ENCODE measurements at places on chromosomes 12 and 14.

- no peak for DNase-seq
These were observed 129.1 kb downstream of the PLXNC1 start for GRCh38 chr12:94277426-94278000.

GRCh38 chr14:21498540-21499526, 12.3 kb downstream of the METTL3 start:
- no peak for DNase-seq

GRCh38 chr12:50246873-50247612, 36.3 kb downstream of the LIMA1 start:
- peak; percentile 73 for DNase-seq

GRCh38 chr14:94598816-94599655, 13.2 kb upstream of the SERPINA3 start:
- peak; percentile 83 for DNase-seq

DNA sequence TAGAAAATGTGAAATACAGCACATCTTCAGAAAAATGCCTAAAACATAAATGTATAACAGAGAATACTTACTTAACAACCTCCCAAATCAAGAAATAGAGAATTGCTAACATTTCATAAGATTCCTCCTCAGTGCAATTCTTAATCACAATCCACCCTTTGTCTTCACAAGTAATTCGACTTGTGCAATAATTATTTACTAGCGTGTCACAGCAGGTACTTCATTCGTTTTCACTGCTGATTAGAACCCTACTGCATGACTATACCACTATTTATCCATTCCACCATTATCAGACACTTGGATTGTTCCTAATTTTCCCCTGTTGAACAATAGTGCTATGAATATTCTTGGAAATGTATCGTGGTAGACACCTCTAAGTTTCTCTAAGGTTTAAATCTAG, 64.9 kb upstream of the BBS10 start:
- DNase-seq = no peak

DNA sequence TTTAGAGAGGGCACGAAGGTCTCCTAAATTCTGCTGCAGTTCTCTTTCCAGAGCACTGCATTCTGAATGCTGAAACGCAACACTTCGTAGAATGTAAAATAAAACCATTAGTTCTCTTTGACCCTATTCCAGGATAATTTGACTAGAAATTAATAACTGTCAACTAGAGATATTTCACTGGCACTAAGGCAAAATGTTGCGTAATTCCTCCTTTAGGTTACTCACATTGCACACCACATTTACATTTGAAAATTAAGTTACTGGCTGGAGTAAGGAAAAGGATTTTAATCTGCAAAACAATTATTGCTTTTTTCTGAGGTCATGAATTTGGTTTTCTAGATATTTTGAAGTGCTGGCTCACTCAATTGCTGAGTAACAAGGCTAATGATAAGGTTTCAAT, 58.0 kb upstream of the TRHDE start:
- DNase-seq = no peak

DNA sequence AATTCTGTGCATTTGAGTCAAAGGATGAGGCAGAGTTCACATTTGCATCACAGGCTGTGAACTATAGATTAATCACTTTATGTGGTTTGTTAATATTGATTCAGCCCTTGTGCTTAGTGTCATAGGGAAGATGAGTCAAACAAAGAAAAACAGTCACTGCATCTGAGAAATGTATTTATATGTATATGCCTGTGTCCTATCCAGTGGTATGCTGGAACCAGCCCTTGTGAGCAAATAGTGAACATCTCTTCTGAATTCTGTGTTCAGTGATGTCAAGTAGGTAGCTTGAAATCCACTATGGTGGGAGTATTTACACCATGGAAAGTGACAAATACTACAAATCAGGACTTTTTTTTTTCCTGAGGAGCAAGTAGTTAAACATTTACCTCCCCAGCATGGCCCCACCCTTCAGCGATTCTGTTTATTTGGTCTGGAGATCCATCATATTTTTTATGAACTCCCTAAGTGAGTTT, 128.5 kb downstream of the HMGA2 start:
- no peak for DNase-seq

- DNase-seq = no peak
These were observed 256.0 kb downstream of the RPAP3 start for GRCh38 chr12:47449797-47450196.

DNA sequence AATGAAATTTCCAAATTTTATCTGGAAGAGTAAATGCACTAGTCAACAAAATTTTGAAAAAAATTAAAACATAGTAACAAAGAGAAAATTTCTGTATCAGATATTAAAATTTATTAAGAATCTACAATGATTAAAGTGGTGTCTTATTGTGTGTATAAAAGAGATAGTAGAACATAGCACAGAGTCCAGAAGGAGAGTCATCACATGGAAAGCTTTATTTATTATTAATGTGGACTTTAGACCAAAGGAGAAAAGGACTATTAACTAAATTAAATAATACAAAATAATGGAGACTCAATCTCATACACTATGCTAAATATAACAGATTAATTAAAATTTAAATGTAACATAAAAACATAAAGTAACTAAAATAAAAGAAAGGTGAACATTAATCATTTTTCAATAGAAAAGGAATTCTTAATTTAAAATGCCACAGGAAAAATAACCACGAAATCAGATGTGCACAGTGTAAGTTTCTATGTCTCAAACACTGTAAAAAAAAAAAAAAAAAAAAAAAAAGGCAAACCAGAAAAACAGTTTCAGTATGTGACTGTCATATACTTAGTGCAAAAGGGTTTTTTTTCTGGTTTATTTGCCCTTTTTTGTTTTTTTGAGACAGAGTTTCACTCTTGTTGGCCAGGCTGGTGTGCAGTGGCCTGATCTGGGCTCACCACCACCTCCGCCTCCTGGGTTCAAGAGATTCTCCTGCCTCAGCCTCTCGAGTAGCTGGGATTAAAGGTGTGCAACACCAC, 95.4 kb downstream of the MYF5 start:
- no peak for DNase-seq

- DNase-seq = no peak
These were observed 88.4 kb downstream of the DUSP6 start for GRCh38 chr12:89263900-89264299.

DNA sequence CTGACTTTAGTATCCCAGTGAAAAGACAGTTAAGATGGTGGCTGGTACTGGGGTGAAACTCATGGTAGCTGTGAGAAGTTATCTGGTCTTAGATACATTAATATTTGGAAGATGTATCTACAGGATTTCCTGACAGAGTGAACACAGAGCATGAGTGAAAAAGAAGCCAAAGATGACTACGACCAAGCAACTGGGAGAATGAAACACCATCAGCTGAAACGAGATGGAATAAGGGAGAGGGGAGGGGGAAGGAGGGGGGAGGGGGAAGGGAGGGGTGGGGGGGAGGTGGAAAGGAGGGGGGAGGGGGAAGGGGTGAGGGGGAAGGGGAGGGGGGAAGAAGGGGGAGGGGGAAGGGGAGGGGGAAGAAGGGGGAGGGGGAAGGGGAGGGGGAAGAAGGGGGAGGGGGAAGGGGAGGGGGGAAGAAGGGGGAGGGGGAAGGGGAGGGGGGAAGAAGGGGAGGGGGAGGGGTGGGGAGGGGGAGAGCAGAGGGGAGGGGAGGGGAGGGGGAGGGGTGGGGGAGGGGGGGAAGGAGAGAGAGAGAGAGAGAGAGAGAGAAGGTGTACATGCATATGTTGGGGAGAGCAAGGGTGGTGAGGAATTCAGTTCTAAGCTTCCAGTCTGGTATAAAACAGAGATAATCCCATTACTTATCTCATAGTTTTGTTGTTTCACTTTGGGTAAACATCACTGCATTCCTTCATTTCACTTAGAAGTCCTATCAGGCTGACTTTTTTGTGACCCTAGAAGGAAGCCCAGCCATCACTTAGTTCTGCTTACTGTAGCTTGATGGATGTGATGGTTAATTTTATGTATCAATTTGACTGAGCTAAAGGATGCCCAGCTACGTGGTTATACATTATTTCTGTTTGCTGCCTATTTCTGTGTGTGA, 73.9 kb downstream of the SPPL3 start:
- no peak for DNase-seq

DNA sequence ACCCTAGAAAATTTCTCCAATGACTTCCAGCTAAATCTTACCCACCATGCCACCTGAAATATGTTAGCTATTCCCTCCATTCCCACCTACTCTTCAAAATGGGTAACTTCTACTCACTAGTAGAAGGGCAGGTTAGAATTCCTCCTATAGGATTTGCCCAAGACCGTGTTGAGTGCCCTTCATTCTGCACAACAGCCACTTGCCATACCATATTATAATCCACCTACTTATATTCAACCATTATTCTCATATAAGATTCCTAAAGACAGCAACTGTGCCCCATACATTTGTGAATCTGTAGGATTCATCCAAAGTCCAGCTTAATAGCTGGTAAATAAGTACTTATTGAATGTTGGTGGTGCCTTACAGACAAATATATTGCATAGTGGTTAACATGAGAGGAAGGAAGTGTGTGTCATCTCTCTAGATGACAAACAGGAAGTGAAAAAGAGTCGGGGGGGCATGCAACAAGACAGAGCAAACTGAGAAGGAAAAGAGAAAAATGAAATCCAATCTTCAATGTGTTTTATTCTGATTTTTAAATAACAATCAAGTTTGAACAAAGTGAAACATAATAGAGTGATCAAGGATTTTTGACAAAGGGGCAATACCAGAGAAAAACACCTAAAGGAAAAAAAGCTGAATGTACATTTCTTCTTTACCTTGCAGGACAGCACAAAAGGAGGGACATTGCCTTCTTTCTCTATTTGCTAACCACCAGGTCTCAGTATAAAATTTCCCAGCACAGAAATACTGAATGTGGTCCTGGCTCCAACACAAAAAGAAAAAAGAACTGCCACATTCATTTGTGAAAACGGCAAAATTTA, 389.3 kb upstream of the USP15 start:
- DNase-seq = no peak

- DNase-seq = no peak
These were observed 5.2 kb downstream of the GSKIP start for GRCh38 chr14:96368534-96368933.

- DNase-seq = no peak
These were observed 85.9 kb upstream of the CCDC91 start for GRCh38 chr12:28104316-28104715.

GRCh38 chr12:89326239-89327040, 25.9 kb downstream of the DUSP6 start:
- DNase-seq = no peak

DNA sequence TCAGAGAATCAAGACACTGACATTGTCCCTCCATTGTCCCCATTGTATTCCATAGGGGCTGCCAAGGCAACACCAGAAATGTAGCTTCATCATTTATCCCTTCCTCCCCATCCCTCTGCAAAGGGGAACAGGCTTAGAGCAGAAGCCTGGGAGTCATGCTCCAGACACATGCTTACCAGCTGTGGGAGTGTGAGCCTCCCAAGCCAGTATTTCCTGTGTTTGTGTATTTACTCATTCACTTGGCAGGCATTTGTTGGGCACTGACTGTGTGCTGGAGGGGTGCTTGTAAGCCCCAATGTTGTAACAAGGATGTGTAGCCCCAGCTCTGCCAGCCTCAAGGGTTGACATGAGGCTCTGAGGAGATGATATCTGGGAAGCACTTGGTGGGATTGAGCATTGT, 46.0 kb upstream of the TCL1A start:
- no peak for DNase-seq

GRCh38 chr14:46581036-46581671, 70.4 kb downstream of the RPL10L start:
- DNase-seq = no peak

GRCh38 chr12:12975322-12976077, 23.5 kb upstream of the GPRC5D start:
- DNase-seq = peak; percentile 19

DNA sequence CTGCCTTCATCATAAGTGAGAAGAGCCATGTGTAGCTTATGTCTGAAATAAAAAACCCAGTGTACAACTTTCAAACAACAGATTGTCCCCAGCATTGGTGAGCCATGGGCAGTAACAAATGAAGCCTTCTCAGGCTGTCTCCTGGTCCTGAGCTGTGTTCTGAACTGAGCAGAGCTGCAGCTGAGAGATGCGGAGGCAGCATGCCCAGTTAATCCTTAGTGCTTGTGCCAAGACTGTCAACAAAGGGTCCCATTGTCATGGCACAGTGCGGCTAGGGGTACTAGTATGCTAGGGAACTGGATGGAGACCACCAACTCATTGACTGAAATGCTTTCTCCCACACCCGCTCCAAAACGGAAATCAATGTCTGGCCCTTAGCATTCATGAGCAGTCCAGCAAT, 154.3 kb downstream of the RMST start:
- no peak for DNase-seq

GRCh38 chr12:93387780-93388179, 10.1 kb downstream of the NUDT4 start:
- DNase-seq = peak; percentile 22

DNA sequence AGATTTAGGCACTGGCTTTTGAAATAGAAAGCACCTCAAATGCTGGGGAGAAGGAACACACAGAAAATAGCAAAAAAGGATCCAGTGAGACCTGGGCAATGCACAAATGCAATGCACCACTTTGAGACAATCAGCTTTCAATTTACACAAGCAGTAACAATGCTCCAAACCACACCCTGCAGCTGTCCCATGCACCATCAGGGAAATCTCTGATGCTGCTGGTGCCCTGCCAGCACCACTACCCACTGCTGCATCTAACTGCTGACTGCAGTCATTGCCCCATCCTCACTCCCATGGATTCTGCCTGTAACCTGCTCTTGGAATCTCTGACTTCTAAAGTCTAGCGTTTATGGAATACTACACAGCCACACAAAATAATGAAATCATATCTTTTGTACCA, 21.0 kb upstream of the HMGA2 start:
- no peak for DNase-seq

GRCh38 chr12:53380794-53381730, 1.1 kb downstream of the SP1 start:
- no peak for DNase-seq

DNA sequence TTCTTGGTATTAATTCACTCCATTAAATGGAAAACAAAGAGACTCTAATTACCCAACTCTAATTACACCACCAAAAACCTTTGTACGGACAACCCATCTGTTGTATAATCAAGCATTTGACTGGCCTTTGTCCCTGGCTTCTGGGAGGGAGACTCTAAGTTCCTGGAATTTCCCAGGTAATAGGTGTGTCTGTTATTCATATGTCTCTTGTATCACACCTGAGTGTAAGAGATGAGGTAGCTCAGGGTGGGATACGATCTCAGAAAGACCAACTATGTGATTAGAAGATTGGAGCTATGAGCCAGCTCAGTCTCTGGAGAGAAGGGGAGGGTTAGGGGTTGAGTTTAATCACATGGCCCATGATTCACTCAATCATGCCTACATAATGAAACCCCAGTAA, 94.7 kb upstream of the PLXNC1 start:
- no peak for DNase-seq

DNA sequence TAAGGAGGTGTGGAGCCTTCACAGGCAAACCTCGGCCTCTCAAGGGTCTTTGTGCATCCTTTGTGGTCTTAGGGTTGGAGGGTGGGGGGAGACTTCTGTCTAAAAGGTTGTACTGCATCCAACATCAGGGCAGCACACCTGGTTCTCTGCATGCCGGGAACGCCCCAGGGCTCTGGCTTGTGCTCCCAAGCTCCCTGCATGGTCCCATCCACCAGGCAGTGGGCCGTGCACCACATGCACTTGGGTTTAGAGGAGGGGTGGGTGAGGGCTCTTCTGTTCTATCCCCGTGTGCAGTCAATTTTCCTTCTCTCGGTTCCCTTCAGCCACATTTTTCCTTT, 86.1 kb downstream of the CPSF2 start:
- DNase-seq = no peak

- no peak for DNase-seq
These were observed 106.7 kb downstream of the CRADD start for GRCh38 chr12:93783832-93784231.
